Central memory CD4-positive, alpha-beta T cell (primary cell): ENCODE measurements at places on chromosomes 3 and 15.

DNA sequence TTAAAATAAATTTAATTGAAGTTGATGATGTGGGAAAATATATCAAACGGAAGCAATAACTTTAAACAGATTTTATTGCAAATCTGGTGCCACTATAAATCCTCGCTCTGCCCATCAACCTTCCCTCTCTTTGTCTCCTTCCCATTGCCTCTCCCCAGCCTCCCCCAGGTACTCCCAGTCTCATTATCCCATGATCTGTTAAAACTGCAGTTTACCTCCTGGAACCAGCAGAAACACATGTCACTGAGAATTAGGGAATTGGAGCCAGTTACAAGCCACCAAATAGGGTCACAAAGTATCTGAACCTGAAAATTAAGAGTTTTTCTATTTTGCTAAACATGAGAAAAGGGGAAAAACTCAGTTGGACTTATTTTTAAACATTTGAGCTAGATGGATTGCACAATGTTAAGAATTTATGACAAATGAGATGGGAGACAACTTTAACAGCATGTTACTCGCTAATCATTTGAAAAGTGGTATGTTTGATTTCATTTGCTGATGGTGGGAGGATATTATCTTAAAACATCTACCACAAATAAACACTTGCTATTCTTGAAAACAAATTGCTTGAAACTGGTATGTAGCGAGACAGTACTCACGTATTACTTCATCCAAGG is 2.4 kb downstream of the PLCH1 start:
- DNase-seq = no peak

- no peak for DNase-seq
Measured at GRCh38 chr3:162729686-162730085, 1233.1 kb downstream of the OTOL1 start.

DNA sequence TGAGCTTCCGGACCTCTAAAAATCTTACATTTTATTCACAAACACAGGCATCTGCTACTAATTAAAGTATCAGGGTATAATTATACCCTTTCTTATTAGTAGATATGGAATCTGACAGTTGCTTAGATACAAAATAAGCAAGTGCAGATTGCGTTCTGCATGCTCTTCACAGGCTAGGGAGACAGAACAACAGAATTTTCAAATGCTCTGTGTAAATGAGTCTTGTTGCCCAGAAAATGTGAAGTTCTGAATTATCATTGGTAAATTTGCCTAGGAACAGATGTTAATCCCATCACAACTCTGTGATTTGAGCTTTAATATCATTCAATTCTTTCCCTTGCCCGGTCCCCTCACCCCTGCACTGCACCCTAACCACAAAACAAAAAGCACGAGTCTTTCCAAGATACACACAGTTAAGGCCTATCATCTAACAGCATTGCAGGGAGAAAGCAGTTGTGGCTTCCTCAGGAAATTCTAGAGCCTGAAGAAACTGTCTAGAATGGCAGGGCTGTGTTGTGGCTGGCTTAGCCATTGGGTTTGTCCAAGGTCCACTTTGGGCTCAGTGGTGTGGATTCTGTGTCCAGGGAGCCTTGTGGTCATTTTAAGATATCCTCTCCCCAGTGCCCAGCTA is 119.8 kb downstream of the PDCD6IP start:
- DNase-seq = no peak

GRCh38 chr15:71374607-71375352 is 259.5 kb downstream of the THSD4 start:
- DNase-seq = no peak

DNA sequence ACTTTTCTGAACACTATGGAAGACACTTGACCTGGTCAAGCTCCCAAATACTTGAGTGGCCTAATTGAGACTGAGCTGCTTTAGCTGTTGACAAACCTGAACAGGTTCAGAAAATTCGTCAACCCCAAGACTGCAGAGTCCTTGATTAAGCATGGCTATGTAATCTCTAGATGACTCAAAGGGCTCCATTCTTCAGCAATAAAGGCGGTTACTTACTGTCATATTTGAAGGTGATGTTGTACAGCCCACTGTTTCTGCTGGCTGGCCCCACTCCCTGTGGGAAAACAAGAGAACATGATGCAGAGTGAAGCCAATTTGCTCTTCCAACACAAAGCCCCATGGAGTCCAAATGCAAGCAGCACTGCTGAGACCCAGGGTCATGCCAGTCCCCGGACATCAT is 45.1 kb downstream of the IL17RD start:
- no peak for DNase-seq

DNA sequence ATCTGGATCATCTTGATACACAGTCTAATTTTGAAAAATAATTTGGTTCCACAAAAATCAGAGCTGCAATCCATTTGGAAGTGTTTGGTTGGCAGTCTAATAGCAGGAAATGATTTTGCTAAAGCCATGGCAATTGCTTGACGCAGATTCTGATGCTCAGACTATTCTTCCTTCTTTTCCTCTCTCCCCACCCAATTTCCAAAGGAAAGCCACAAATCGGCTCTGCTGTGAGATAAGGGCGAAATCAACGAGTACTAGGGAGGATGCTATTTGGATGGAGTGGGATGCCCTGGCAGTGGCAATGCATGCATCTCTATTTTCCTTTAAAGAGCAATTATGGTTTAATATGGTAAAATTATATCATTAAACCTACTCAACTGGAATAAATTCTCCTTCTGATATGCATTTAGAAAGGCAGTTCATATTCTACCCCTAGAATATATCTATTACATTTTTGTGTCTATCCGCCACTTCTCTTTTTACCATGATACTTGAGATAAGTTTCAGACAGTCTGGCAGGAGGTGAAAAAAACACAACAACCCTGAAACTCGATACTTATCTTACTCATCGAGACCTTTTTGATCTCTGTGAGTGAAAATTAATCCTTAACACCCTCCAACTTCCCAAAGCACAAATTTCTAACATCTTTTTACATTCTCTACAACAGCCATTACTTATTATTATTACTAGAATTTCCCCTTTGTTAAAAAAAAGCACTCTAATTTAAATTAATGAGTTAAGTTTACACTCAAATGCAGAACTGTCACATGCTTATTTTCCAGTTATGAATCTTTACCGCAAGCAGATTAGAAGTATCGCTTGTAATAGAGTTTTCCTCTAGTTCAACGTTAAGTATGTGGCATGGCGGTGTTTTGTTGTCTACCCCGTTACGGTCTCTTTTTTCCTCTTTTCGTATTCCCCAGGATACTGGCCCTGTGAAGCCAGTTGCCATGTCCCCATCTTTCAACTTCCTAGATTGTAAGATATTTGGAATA is 433.3 kb downstream of the FOXP1 start:
- no peak for DNase-seq

- DNase-seq = no peak
Measured at GRCh38 chr15:69117431-69117871, 43.0 kb upstream of the GLCE start.

DNA sequence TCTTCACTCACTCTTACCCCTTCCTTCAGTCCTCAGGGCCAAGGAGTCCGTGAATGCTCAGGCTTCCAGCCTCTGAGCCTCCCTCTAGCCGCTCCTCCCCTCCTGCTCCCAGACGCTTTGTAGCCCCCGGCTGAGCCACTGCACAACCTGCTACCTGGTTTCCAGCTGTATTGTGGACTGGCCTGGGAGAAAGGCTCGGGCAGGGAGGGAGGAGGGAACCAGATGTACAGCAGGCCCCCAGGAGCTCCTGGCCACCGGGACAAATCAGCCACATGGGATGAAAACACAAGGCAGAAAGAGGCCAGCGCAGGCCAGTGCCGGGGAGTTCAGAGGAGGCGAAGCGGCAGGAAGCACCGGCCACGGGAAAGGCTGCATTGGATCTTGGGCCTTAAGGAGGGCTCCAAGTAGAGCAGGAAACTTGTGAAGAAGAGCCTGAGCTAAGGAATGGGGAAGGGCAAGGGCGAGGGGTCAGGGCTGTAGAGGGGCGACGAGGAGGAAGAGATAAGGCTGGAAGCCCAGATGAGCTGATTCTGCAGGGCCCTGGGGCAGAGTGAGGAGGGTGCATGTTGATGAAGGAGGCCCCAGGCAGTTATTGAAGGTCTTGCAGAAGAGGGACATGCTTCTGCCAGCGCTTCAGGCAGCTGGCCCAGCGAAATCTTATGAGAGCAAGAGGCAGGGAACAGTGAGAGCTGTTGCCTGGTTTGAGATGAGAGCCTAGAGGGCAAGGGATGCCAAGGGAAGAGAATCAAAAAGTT is 14.3 kb downstream of the CPN2 start:
- no peak for DNase-seq

DNA sequence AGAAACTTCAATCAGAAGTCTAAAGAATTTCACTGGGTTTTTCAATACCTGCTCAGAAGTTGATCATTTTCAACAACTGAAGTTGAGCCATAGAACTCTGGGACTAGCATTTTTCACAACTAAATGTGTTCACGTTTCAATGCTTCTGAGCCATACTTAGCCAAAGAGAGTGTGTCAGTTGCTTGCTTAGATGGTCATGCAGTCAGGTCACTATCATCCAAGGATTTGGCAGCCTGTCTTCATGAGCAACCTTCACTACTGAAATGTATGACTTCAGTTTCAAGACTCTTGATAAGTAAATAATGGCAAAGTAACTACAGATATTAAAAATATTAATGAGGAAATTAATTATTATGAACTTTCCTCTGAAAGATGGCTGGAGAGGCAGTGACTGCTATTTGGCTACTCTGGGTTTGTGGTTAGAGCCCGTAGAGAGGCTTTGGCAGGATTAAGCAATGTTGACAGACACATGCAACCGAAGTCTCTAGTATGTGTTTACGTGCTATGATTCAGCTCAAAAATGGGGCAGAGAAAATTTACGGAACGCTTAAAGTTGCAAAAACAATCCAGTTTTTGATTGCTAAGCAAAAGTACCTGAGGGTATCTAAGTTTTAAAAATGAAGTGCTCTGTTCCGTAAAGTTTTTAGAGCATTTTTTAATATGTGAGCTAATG is 133.8 kb downstream of the GMNC start:
- no peak for DNase-seq
